Activated CD4-positive, alpha-beta T cell treated with anti-CD3 and anti-CD28 coated beads, Interleukin-2, Interleukin-4, amounts not matched to agents 100 ng/mL and 50 ng/mL, durations not matched to agents 16 hours and 8 hours (primary cell): ENCODE measurements at places on chromosomes 4 and X.

- no peak for DNase-seq
These were observed 8.5 kb upstream of the TCEAL9 start for GRCh38 chrX:103347682-103348397.

DNA sequence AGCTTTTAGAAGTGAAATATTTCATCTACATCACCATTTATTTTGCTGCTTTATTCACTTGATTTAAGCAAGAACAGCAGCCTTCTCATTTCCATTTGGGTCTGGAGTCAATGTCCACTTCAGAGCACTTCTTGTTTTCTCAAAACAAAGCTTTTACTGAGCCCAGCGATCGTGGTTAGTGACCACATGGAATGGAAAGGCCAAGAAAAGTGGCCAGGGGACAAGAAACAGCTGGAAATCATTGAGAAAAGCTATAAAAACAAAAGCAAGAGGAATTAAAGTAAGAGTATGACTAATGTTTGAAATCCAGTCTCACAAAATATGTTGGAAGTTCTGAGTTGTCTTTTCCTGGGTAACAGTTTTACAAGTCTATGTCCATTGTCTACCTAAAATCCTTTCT is 328.4 kb upstream of the INTU start:
- no peak for DNase-seq

DNA sequence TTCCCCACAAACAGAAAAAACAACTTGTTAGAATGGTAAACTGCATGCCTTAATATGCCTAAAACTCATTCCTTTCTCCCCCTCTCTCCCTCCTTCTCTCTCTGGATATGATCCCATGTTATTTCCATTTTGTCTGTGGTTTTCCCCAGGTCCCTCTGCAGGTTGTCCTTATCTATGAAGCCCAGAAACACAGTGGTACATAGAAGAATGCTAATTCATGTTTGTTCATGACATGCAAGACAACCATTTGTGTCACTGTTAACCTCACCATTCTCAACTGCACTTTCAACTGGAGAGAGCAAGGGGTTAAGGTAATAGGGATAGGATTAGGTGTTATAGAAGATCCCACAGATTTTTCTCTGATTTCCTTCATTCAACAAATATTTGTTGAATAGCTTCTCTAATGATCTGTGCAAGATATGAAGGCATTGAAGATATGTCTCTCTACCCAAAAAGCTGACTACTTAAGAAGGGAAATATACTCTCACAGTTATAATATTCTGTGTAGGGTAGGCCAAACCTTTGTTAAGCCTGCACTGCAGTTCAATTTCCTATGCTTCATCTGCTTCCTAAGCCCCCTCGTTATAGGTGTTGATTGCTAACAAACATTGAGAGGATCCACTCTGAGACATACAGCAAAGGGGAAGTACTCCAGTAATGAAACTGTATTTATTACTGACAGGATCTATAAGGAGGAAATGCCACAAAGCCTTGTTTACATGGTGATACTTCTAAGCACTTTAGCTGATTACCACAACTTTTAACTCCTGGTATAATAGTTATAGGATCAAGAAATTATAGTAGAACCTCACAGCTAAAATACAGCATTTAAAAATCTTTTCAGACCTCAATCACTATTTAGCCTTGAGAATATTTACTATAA is 96.1 kb downstream of the FRYL start:
- no peak for DNase-seq

- DNase-seq = no peak
These were observed 508.7 kb upstream of the FMR1 start for GRCh38 chrX:147403040-147403439.

DNA sequence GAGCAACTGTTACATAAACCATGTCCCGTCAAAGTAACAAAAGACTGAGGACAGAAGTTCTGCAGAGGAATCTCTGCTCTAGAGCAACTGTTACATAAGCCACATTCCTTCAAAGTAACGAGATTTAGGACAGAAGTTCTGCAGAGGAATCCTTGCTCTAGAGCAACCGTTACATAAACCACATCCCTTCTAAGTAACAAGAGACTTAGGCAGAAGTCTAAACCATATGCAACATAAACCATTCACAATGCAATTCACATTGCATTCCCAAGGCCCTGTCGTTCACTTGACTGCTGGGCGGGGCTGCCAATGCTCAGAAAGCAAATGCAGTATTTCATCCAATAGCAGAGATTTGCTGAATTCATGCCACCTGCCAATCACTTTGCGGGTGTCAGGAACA is 124.4 kb upstream of the PUDP start:
- DNase-seq = no peak

DNA sequence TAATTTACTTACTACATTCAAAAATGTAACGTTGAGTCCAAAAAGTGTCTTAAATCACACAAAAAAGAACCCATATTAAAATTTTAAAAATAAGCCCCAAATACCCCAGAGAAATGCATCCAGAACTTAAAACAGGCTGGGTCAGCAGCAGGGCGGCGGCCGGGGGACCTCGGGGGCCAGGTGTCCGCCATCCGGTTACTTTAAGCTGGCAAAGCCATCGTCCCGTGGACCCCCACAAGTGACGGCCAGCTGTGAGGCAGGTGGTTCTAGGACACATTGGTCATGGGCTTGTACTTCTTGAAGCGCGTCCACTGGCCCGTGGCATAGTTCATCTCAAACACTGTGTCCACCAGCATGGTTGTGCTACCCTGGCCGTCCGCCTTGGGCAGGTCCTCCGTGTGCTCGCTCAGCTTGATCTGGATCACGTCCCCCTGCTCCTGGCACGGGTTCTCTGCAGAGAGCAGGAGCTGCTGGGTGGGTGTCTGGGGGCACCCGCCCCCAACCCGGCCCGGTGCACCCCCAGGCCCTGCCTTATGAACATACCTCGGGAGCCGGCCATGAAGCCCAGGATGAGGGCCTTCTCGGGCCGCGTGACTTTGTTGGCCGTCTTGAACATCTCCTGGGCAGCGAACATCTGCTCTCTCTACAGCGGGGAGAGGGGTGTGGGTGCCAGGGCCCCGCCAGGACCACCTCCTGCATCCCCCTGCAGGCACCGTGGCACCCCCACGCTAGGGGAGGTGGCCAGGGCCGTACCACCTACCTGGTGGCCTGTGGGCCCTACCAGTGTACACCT is 25.5 kb downstream of the NELFA start:
- DNase-seq = no peak

- no peak for DNase-seq
These were observed 884 bp downstream of the CCDC120 start for GRCh38 chrX:49059681-49060085.

- DNase-seq = no peak
These were observed 279.3 kb upstream of the DIPK2B start for GRCh38 chrX:45479835-45480422.

DNA sequence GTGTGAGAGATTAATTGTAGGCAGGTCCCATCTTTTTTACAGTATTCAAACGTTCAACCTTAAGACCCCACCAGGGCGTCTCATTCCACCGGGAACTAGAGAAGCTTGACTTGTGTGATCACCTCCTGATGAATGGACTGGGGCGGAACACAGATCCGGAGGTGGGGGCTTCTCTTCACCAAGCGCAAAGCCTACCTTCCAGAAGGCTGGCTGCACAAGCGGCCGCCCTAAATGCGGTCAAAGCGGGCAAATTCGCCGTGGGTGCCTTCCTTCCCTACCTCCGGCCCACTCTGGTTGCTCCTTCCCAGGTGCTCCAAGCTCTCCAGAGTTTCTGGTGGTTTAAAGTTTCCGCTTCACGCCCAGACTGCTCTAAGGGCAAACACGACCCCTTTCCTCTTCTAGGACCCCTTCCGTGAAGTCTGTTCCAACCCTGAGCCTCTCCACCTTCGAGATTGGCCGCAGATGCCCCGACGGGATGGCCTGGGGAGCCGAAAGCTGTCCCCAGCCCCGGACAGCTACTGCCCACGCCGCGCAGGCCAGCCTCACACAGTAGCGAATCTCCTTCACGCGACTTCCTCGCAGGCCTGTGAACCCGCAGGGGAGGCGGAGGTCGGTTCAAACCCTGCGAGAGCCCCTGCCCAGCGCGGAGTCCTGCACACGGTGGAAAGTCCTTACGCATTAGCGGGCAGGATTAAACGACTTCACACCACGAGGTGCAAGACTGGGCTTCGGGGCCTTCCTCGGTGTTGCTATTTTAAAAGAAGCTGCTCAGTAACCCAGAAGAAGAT is 1.6 kb upstream of the WWC2 start:
- DNase-seq = no peak

DNA sequence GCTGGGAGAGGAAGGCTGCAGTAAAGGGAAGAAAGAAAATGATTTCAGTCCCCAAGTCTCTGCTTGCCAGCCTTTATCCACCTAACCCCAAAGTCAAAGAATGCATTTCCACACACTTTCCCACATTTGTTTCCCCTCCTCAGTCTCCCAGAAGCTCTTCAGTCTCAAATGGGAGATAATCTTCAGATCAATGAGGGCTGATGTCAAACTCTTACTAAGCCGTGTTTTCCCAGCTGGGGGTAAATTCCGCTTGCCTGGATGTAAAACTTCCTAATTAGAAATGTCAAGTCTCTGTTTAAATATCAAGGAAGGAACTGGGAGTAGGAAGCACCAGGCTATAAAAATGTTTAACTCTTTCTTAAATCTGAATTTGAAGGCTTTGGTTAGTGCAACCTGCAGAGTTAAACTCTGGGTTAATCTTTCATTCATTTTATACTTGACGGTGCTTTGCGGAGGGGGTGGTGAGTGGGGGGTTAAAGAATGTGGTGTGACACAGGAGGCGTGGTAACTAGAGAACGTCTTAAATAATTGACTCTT is 601.4 kb upstream of the ACTRT1 start:
- DNase-seq = no peak

DNA sequence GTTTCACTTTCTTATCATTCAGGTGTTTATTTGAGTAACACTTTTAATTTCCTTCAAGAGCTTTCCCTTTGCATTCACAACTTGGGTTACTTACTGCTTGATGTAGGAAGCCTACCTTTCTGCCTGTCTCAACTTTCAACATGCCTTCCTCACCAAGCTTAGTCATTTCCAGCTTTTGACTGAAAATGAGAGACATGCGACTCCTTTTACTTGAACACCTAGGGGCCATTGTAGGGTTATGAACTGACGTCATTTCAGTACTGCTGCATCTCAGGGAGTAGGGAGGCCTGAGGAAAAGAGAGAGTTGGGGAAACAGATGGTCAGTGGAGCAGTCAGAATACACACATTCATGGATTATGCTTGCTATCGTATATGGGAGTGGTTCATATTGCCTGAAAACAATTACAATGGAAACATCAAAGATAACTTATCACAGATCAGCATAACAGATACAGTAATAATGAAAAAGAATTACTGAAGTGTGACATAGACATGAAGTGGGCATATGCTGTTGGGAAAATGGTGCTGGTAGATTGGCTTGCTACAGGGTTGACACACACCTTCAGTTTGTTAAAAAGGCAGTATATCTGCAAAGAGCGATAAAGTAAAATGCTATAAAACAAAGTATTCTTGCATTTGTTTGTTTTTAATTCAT is 25.7 kb downstream of the USP53 start:
- peak; percentile 94 for DNase-seq

GRCh38 chrX:140180585-140180984 is 215.3 kb upstream of the CXorf66 start:
- DNase-seq = no peak

DNA sequence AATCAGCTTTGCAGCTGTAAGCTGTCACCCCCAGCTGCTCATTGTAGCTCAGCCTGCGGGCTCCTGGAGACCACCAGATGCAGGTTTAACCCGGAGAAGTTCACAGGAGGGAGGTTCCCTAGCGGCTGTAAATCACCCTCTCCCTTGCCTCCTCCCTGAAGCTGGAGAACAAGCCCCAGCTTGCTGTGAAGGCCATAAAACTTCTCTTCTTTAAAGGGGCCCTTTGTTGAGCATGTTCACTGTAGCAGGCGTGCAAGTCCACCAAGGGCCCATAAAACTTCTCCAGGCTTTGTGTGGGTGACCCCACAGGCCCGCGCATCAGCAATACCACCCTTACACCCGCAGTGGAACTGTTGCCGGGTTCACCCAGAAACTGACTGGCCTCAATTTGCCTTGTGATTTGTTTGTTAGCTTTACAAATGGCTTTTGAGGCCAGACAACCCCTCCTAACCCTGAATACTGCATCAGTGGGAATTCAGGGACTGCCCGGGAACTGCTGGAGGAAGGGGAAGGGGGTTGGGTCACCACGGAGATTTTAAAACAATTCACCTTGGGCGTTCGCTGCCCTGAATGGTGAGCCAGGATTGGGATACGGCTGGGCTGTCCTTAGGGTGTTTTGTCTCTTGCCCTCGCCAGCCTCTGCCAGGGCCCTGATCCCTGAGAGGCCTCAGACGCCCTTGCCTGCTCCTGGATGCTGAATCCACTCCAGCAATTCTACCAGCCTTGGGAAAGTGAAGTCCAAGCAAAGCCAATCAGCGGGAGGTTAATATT is 49.5 kb upstream of the ATP6AP2 start:
- DNase-seq = no peak

DNA sequence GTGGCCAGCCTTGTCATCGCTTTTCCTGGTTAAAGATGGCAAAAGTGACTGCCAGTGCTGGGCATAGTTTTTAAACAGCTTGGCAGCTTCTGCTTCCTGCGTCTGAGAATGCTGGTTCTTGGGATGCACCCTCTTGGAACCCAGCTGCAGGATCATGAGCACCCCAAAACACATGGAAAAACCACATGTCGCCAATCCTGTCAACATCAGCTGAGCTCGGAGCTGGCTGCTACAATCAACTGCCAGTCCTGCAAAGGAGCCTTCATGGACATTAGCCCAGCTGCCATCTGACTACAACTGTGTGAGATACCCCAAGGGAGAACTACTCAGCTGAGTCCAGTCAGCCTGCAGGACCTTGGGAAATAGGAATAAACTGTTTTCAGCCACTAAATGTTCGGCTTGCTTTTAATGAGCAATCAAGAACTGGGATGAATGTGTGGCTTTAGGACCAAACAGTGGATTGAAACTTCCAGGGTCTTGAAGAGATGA is 31.0 kb downstream of the OSTC start:
- no peak for DNase-seq

- DNase-seq = no peak
These were observed 32.7 kb downstream of the ACE2 start for GRCh38 chrX:15567886-15568616.

GRCh38 chr4:54746218-54746617 is 88.5 kb downstream of the KIT start:
- DNase-seq = no peak

GRCh38 chr4:111595456-111595855 is 549.8 kb upstream of the FAM241A start:
- DNase-seq = no peak

- DNase-seq = no peak
These were observed 819.2 kb downstream of the PCDH18 start for GRCh38 chr4:136713140-136713539.

DNA sequence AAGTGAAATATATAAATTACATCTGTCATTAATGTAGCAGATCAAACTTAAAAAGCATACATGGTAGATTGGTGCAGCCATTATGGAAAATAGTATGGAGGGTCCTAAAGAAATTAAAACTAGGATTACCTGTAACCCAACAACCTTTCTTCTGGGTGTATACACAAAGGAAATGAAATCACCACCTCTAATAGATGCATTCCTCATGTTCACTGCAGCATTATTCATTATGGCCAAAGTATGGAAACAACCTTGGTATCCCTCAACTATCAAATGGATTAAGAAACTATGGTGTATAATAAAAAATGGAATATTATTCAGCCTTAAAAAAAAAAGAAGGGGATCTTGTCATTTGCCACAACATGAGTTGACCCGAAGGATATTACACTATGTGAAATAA is 13.7 kb downstream of the WDFY3 start:
- no peak for DNase-seq

- DNase-seq = peak; percentile 53
These were observed 147.2 kb upstream of the DKK2 start for GRCh38 chr4:107183155-107183774.

GRCh38 chr4:54741202-54741601 is 83.4 kb downstream of the KIT start:
- DNase-seq = no peak

GRCh38 chrX:1412551-1413161 is 20.7 kb upstream of the SLC25A6 start:
- DNase-seq = no peak
